Stimulated activated CD8-positive, alpha-beta memory T cell treated with anti-CD3 and anti-CD28 coated beads, Interleukin-4, amount 100 ng/mL, for 1 hour (primary cell): ENCODE measurements at places on chromosomes 7 and 10.

GRCh38 chr10:15265056-15265455, 96.6 kb upstream of the NMT2 start:
- no peak for DNase-seq

DNA sequence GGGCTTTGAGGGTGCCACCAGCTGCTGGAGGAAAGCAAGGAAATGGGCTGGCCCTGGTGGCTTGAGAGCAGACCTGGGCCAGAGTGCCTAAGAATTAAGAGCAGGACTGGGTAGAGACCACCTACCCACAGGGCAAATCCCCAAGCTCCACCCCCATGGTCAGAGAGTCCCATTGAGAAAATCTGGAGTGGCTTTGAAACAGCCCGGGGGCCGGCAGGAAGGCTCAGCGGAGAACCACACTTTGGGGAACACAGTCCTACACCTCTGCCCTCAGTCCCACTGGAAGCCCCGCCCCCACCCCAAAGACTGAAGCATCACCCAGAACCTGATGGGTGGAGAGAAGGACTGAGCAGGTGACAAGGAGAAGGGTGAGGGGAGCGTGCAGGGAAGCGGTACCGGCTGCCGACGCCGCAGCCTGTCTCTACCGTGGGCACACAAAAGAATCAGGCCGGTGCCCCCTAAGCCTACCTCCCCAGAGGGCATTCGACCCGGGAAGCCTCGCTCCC, 3.6 kb downstream of the SMARCD3 start:
- no peak for DNase-seq

DNA sequence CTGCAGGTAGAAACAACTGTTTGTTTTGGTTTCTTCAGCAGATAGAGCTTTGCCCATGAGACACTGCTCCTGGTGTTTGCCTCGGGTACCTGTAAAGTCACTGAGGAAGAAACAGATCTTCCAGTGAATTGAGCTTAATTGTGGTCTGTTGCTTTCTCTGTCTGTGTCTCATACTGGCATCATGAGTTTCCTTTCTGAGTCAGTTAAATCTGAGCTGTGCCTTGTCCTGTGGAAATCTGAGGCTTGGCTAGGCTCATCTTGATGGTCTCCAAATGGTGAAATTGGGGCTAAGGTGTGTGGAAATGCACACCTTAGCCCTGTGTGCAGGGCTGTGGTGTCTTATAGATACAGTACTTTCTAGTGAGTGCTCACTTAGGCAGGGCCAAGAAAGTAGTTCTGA, 67.4 kb downstream of the GBF1 start:
- DNase-seq: no peak

GRCh38 chr7:98110249-98111022, 3.8 kb downstream of the LMTK2 start:
- no peak for DNase-seq

- DNase-seq: no peak
Measured at GRCh38 chr10:108036265-108036664, 871.8 kb upstream of the SORCS1 start.

- DNase-seq: no peak
Measured at GRCh38 chr7:5177060-5177459, 13.0 kb upstream of the WIPI2 start.
